Right atrium auricular region (tissue), 2 donors: ENCODE measurements at places on chromosomes 2 and 18. TPM values are rescaled to one million over a fixed set of nuclear protein-coding genes. Genes with fewer than 3 reads are reported as not detected.

DNA sequence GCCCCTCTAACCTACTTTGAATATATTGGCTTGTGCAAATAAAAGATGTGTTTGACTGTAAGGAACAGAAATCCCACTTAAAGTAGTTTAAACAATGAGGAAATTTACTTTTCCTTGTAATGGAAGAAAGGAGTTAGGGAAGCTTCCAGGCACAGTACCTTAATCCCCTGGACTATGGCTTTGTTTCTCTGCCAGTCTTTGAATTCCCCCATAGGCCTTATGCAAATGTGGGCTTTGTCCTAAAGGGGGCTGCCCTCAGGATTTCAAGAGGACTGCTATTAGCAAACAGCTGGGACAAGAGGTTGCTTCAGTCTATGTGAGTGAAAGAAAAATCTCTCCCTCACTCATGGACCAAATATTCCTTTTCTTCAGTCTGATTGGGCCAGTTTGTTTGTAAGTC lies 255.1 kb upstream of the THSD7B start:
- no peaks in the 10 kb centered on the region for H3K27me3 ChIP-seq
- H3K4me1 ChIP-seq: no peaks in the 10 kb centered on the region
- no peak overlapping the region for H3K4me3 ChIP-seq
- no peak overlapping the region for H3K27ac ChIP-seq
- DNase-seq: no peak
- no peaks in the 10 kb centered on the region for H3K36me3 ChIP-seq

DNA sequence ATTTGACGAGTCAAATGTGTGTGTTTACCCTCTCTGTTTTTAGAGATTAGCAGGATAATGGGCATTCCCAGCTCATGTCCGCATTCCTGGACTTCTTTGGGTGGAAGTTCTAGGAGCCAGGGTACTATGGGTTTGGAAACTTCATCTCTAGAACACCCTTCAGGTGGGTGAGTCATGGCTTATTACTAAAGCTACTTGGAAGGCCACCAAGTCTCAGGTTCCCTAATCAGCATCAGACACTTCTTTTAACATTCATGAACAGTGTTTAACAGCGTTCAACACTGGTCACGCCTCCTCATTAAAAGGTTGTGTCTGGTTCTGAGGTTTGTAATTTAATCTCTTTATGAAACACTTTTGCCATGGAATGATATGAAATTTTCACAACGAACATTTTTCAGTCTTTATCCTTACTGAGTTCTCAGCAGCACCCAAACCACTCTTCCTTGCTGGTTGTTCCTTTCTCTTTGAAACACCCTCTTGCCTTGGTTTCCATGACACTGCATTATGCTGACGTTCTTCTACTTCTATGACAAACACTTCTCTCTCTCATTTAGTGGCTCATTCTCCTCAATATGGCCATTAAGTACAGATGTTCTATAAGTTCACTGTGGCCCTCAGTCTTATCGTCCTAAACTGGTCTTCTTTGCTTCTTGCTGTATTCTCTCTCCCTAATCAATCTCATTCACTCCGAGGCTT lies 49.3 kb downstream of the MMADHC start:
- no peak overlapping the region for H3K27ac ChIP-seq
- H3K4me1 ChIP-seq: no peaks in the 10 kb centered on the region
- no peaks in the 10 kb centered on the region for H3K36me3 ChIP-seq
- H3K27me3 ChIP-seq: no peaks in the 10 kb centered on the region
- no peak overlapping the region for H3K4me3 ChIP-seq
- DNase-seq: no peak

DNA sequence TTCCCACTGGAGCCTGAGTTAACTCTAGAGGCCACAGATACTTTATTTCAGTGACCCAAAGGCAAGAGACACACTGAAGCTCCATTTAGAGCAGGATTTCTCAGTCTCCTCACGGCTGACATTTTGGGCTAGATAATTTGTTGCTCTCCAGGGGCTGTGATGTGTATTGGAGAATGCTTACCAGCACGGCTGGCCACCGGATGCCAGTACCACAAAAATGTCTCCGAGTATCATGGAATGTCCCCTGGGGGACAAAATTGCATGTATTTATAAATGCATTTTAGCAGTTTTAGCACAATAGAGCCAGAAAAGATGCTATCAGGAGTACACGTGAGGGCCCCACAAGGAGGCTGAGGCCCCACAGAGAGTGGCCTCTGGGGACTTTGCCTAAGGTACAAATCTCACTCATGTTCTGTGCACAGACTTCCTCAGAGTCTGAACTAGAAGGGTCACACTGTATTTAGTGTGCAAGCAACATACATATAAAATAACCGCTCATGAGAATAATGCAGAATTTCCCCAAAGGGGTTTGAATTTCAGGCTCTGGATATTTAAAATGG lies 20.5 kb upstream of the DCC start:
- no peak overlapping the region for H3K4me3 ChIP-seq
- H3K27me3 ChIP-seq: no peaks in the 10 kb centered on the region
- DNase-seq: no peak
- H3K27ac ChIP-seq: no peak overlapping the region

GRCh38 chr2:10139536-10139935 lies 17.0 kb downstream of the RRM2 start:
- H3K4me3 ChIP-seq: no peak overlapping the region
- no peaks in the 10 kb centered on the region for H3K27me3 ChIP-seq

GRCh38 chr18:57516056-57516455 lies 70.4 kb downstream of the FECH start:
- H3K27me3 ChIP-seq: no peaks in the 10 kb centered on the region
- DNase-seq: no peak
- H3K4me3 ChIP-seq: no peak overlapping the region

- H3K27ac ChIP-seq: no peak overlapping the region
- no peaks in the 10 kb centered on the region for H3K27me3 ChIP-seq
- peaks cover 16% of the 10 kb centered on the region for H3K4me1 ChIP-seq
- H3K36me3 ChIP-seq: no peaks in the 10 kb centered on the region
- H3K4me3 ChIP-seq: no peak overlapping the region
Observed at GRCh38 chr2:217510771-217511291, 492.0 kb downstream of the TNS1 start.

DNA sequence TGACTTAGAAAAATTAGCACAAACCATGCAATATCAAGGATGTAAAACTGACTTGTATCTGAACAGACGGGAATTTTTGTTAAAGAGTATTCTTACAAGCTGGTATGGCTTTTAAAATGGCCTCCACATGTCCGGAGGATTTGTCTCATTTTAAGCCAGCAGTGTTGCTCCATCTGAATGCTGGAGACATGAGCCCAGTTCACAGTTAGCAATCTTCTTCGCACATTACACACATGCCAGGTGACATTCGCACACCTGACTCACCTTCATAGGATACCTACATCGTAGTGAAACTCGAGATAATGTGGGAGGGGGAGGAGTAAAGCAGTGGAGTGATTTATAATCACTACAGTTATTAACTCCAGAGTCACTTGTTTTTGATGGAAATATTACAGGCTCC lies 231.8 kb upstream of the RBBP8 start:
- H3K27me3 ChIP-seq: no peaks in the 10 kb centered on the region
- no peaks in the 10 kb centered on the region for H3K4me1 ChIP-seq
- no peak for DNase-seq
- no peak overlapping the region for H3K27ac ChIP-seq
- no peak overlapping the region for H3K4me3 ChIP-seq
- H3K36me3 ChIP-seq: no peaks in the 10 kb centered on the region

GRCh38 chr2:9613291-9613690 lies 17.5 kb downstream of the YWHAQ start:
- H3K4me1 ChIP-seq: peaks cover 62% of the 10 kb centered on the region
- H3K27me3 ChIP-seq: no peaks in the 10 kb centered on the region

DNA sequence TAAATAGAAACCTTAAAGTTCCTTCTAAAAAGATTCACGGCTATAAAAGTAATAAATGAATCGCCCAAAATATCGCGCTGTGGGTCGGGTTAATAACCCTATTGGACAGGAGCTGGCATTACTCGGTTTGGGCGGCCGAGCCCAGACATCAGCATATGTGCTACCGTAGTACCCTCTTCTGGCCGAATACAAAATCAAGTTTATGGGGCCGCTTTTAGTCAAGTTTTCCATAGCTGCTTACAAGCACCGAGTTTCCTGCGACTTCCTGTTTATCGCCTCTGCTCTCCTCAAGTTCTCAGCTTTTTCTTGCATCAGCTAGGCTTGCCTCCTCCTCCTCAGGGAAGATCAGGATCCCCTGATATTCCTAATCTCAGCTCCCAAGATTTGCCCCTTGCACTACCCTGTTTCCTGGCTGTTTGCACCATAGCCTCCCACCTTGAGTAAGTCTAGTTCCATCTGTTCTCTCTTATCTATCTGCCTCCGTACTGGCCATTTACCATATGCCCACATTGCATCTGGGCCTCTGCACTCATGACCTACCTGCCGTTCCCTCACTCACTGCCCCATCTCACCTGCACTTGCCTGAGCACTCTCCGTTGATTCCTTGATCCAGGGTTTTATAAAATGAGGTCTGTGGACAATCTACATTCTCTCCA lies 56.1 kb downstream of the SLC35F5 start:
- no peaks in the 10 kb centered on the region for H3K36me3 ChIP-seq
- H3K27ac ChIP-seq: no peak overlapping the region
- H3K27me3 ChIP-seq: no peaks in the 10 kb centered on the region

- no peaks in the 10 kb centered on the region for H3K4me1 ChIP-seq
- DNase-seq: no peak
- no peaks in the 10 kb centered on the region for H3K36me3 ChIP-seq
- H3K27ac ChIP-seq: no peak overlapping the region
- no peaks in the 10 kb centered on the region for H3K27me3 ChIP-seq
- H3K4me3 ChIP-seq: no peak overlapping the region
Observed at GRCh38 chr2:34998741-34999140, 1356.8 kb upstream of the CRIM1 start.

- no peak for DNase-seq
- no peak overlapping the region for H3K27ac ChIP-seq
- no peak overlapping the region for H3K4me3 ChIP-seq
- no peaks in the 10 kb centered on the region for H3K4me1 ChIP-seq
- H3K36me3 ChIP-seq: no peaks in the 10 kb centered on the region
Observed at GRCh38 chr2:148096012-148096411, 75.1 kb downstream of the MBD5 start.

GRCh38 chr2:55768991-55769390 lies 75.3 kb upstream of the PNPT1 start:
- H3K36me3 ChIP-seq: no peaks in the 10 kb centered on the region
- no peak overlapping the region for H3K4me3 ChIP-seq
- H3K27ac ChIP-seq: no peak overlapping the region
- H3K27me3 ChIP-seq: no peaks in the 10 kb centered on the region
- no peak for DNase-seq

GRCh38 chr2:199441759-199442158 lies 16.0 kb downstream of the SATB2 start:
- no peaks in the 10 kb centered on the region for H3K4me1 ChIP-seq
- no peaks in the 10 kb centered on the region for H3K36me3 ChIP-seq
- no peak overlapping the region for H3K27ac ChIP-seq
- no peak overlapping the region for H3K4me3 ChIP-seq
- H3K27me3 ChIP-seq: no peaks in the 10 kb centered on the region
- DNase-seq: no peak

DNA sequence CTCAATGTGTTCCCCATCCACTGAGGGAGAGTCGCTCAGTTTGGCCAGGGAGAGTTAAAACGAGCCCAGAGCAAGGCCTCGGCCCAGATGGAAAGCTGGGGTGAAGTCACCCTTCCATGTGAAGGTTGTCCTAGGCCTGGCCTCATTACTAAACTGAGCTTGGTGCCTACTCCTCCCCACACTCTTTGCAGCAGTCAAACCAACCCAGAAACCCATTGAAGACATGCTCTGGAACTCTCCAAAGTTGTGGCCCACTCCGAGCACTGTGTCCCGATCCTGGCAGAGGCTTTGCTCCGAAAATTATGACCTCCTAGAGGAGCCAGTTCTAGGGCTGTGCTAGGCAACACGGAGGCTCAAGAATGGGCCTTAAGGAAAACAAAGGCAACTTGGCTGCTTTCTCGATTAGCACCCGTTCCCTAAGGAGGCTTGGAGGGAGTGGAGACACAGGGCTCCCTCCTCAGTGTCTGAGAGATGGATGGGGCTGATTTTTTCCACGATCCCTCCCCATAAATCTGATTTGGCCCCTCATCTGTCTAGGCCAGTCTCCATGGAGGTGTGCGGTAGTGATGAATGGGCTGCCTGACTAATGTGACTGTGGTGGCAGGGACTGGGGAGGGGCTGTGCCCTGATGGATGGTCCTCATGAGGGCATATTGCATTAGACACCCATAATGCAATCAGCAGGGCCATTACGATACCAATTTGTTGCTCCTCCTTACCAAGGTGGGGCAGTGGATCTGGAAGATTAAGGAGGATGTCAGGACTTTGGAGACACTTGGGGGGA lies 11.7 kb upstream of the CYP26B1 start:
- H3K27ac ChIP-seq: no peak overlapping the region
- H3K27me3 ChIP-seq: no peaks in the 10 kb centered on the region
- H3K4me1 ChIP-seq: no peaks in the 10 kb centered on the region

- H3K36me3 ChIP-seq: no peaks in the 10 kb centered on the region
- H3K4me1 ChIP-seq: no peaks in the 10 kb centered on the region
- H3K4me3 ChIP-seq: no peak overlapping the region
- no peak overlapping the region for H3K27ac ChIP-seq
- DNase-seq: no peak
Observed at GRCh38 chr2:102016399-102016955, 24.7 kb downstream of the IL1R2 start.

DNA sequence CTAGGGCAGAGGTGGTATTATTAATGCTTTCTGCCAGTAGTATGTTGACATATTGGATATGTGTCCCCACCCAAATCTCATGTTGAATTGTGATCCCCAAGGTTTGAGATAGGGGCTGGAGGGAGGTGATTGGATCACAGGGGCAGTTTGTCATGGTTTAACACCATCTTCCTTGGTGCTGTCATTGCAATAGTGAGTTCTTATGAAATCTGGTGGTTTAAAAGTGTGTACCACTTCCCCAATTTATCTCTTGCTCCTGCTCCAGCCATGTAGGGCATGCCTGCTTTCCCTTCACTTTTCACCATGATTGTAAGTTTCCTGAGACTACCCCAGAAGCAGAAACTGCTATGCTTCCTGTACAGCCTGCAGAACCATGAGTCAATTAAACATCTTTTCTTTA lies 47.1 kb upstream of the THSD7B start:
- no peak overlapping the region for H3K27ac ChIP-seq
- H3K4me3 ChIP-seq: no peak overlapping the region
- H3K27me3 ChIP-seq: no peaks in the 10 kb centered on the region
- no peaks in the 10 kb centered on the region for H3K4me1 ChIP-seq
- H3K36me3 ChIP-seq: no peaks in the 10 kb centered on the region
- no peak for DNase-seq

- H3K27me3 ChIP-seq: no peaks in the 10 kb centered on the region
- H3K27ac ChIP-seq: no peak overlapping the region
- H3K4me1 ChIP-seq: no peaks in the 10 kb centered on the region
- no peak overlapping the region for H3K4me3 ChIP-seq
- no peak for DNase-seq
Observed at GRCh38 chr2:145652571-145653545, 1132.9 kb upstream of the ZEB2 start.

- no peak overlapping the region for H3K4me3 ChIP-seq
- H3K36me3 ChIP-seq: no peaks in the 10 kb centered on the region
- H3K4me1 ChIP-seq: no peaks in the 10 kb centered on the region
- no peak for DNase-seq
- H3K27ac ChIP-seq: no peak overlapping the region
Observed at GRCh38 chr2:185796758-185797157, 58.2 kb downstream of the FSIP2 start.

IL18R1 gene
- 5.0 TPM for total RNA-seq

AQP12A gene
- total RNA-seq: not detected

LINC00305 gene
- total RNA-seq: not detected

VRK2 gene
- total RNA-seq: 14.6 TPM

ZC3H6 gene
- total RNA-seq: 12.7 TPM

FBXO36 gene
- 0.98 TPM for total RNA-seq

PKDCC gene
- total RNA-seq: 128 TPM

SIGLEC15 gene
- not detected for total RNA-seq
